ENCODE measurements at places on chromosomes 6 and 20. TPM values are rescaled to one million over a fixed set of nuclear protein-coding genes. Genes with fewer than 3 reads are reported as not detected.

Gene DNAH8
- total RNA-seq: 0.03 TPM

Gene CSNK2B
- 108 TPM for total RNA-seq

Gene HSD17B8
- 13.6 TPM for total RNA-seq

Gene IYD
- total RNA-seq: 62.6 TPM

Gene CCN6
- total RNA-seq: not detected
